WERI-Rb-1 (cell line): ENCODE measurements at places on chromosomes 7 and 10.

GRCh38 chr7:13910805-13911551, 78.5 kb downstream of the ETV1 start:
- no peak for DNase-seq

GRCh38 chr10:89591111-89591795, 53.8 kb downstream of the PANK1 start:
- DNase-seq: no peak

GRCh38 chr7:2201686-2202360, 30.9 kb downstream of the MAD1L1 start:
- DNase-seq: no peak

DNA sequence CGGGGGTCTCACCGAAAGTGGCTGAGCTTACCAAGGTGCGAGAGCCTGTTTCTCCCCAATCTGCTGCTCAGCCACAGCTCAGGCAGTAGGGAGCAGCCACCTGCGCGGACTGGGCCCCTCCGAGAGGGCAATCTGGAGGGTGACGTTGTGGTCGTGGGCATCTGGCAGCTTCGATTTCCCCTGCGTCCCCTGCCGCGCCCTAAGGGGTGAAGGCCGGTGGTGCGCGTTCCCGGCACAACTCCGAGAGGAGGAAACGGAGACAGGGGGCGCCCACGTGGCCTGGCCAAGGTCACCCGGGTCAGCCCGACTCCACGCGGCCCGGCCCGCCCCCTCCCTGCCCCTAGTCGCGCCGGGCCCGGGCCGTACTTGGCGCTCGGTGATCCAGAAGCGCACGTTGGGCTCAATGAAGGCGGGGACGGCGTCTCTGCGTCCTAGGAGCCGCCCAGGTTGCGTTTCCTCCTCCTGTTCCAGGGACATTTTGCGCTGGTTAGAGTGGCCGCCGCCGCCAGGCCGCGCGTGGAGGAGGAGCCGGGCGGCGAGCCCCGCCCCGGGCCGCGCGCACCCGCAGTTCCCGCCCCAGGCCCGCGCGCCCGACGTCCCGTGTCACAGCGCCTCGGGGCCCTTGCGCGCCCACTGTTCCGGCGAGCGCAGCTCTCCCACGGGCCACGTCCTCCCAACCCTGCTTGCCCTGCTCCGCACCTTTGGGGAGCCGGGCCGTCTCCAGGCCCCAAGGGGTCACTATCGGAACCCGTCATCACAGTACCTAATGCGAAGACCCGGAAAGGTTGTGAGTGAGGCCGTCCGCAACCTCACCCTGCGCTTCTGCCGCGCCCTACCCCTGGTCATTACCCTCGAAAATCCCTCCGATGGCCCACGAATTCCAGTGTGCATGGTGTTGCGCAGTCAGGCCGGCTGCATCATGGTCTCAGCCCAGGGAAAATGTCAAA, at the start of gene SFXN4:
SFXN4 (minus strand) TSS at position 544 of the 947 bp plus-strand sequence; CDS start at position 477, 67 bp downstream.
- DNase-seq: peak; percentile 82

GRCh38 chr10:119652361-119652730, 1.2 kb downstream of the BAG3 start:
- no peak for DNase-seq

DNA sequence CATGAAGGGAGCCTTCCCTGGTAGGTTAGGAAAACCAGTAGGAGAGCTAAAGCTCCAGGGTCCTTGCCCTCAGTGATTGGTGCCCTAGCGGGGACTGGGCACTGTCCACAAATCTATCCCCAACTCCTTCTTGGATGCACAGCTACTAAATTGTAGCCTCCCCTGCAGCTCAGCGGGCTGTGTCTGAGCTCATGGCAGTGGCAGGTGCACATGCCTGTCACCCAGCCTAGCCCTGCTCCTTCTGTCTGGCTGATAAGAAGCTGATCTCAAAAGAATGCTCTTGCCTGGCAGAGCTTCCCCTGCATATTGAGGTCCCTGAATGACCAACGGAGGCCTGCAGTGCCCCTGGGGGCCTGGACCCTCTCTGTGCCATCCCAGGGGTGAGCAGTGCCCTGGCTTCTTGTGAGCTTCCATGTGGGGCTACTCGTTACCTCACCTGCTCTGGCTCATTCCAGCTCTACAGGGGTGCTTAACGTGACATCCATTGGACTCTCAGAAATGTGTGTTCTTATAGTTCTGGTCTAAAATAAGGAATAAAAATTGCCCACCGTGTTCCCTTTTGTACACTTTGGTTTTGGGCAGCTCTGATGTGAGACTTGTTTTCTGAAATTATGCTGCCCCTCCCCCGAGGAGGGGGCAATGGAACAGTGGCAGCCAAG, 59.8 kb upstream of the ANTXRL start:
- DNase-seq: no peak

DNA sequence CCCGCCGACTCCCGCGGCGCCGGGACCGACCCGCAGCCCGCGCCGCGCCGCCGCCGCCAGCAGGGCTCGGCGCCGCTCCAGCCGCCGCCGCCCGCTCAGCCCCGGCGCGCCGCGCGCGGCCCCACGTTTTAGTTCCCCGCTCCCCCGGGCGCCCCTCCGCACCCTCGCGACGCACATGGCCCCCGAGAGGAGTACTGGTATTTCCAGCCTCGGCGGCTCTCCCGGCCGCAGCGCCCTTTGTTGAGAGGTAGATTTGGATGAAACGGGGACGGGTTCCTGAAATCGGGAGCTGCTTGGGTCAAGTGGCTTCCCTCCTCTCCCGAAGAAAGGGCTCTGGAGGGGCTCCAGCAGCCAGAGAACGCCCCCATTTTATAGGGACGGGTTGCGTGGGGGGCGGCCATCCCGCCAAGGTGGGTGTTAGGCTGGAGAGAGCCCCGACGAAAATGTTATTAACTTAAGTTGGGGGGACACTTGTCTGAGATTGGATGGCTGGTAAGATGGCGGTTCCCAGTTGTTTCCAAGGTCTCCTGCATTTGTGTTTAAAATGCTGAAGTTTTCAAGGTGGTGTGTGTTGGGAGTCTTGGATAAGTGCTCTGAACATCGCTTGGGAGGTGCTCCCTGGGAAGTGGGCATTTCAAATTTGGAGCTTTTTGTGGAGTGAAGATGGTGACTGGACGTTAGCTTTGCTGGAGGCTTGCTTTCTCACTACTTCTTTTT, 1.2 kb downstream of the BMI1 start:
- no peak for DNase-seq

- DNase-seq: no peak
Observed at GRCh38 chr7:15755061-15755460, 68.6 kb upstream of the MEOX2 start.

GRCh38 chr10:82980321-82980720, 1105.3 kb downstream of the NRG3 start:
- no peak for DNase-seq
